Heart right ventricle (tissue), 16 donors: ENCODE measurements at places on chromosomes 7 and 10. TPM values are rescaled to one million over a fixed set of nuclear protein-coding genes. Genes with fewer than 3 reads are reported as not detected.
A peak's percentile ranks its signal among the peaks of the same experiment; 100 is the strongest.

DNA sequence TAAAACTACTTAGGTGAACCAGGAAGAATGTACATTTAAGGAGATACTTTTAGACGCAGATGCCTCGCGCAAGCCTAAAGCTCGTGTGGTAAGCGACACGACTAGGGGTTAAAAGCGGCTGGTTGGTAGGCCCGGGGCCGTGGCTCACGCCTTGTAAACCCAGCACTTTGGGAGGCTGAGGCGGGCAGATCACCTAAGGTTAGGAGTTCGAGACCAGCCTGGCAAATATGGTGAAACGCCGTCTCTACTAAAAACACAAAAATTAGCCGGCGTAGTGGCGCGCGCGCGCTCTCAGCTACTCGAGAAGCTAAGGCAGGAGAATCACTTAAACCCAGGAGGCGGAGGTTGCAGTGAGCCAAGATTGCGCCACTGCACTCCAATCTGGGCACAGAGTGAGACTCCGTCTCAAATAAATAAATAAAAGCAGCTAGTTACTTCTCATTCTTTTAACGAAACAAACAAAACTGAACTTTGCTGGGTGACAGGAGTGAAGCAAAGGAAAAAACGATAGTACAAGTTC is 879 bp downstream of the NUDT5 start:
- H3K36me3 ChIP-seq: no peaks in the 10 kb centered on the region
- peak overlapping the region; percentile 84 for H3K4me3 ChIP-seq
- H3K4me1 ChIP-seq: peaks cover 36% of the 10 kb centered on the region

DNA sequence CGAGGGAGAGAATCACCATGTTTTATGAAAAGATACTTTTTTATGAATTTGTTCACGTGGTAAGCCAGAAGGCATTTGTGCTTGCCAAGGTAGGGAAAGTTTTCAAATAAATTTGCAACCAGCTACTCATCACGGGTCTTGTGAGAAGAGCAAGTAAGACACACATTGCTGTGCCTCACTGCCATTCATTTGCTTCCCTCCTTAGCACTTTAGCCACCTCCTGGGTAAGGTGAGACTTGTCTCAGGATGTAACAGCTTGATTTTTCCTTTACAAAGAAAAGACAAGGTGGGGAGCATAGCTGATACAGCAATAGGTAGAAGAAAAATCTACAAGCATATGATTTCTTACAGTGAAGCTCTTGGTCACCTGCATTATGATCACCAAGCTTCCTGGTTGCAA is 342.4 kb upstream of the GRM3 start:
- no peaks in the 10 kb centered on the region for H3K4me1 ChIP-seq
- H3K36me3 ChIP-seq: no peaks in the 10 kb centered on the region
- no peak overlapping the region for H3K27ac ChIP-seq
- H3K4me3 ChIP-seq: no peak overlapping the region

DNA sequence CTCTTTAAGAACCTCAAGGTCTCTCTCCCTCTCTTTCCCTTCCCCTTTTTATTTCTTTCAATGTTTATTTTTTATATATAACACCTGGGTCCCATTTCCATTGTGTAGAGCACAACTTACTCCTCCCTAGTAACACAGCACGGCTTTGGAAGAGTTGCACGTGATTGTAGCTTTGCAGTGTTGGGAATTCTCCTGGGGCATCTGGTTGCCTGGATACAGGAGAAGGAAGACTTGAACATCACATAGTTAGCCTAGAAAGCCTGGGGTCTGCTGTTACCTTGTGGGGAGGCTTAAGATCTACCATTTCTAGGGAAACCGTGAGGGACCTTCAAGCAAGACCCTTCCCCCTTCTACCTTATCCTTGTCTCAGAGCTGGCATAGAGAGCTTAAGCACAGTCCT is 41.1 kb upstream of the NFKB2 start:
- H3K27me3 ChIP-seq: no peaks in the 10 kb centered on the region
- H3K4me3 ChIP-seq: no peak overlapping the region
- H3K36me3 ChIP-seq: peaks cover 52% of the 10 kb centered on the region
- no peaks in the 10 kb centered on the region for H3K4me1 ChIP-seq
- no peak overlapping the region for H3K27ac ChIP-seq

DNA sequence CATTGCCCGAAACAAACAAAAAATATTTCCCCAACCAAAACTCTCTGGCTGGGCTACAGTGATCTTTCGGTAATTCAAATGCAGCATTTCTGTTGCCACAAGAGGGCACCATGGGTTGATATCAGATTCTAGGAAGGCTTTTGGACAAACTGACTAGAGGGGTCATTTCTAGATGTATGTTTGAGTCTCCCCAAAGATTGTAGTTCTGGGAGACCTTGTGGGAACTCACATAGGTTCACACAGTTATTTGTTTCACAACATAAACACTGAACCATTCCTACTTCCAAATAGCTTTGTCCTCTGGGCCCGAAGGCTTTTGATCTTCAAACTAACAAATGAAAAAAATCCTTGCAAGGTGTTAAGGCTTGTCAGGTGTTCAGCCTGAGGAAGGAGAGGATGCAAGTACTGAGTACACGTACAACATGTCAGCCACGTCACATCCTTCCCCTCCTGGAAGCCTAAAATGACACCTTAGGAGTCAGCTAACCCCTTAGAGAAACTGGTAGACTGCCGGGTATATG is 37.0 kb upstream of the IL15RA start:
- no peak overlapping the region for H3K4me3 ChIP-seq
- H3K4me1 ChIP-seq: peaks cover 14% of the 10 kb centered on the region
- DNase-seq: no peak
- H3K27ac ChIP-seq: peak overlapping the region; percentile 48

GRCh38 chr10:11236234-11236633 is 218.6 kb downstream of the CELF2 start:
- H3K4me3 ChIP-seq: no peak overlapping the region
- no peak overlapping the region for H3K27ac ChIP-seq
- no peaks in the 10 kb centered on the region for H3K36me3 ChIP-seq
- DNase-seq: no peak

- H3K36me3 ChIP-seq: no peaks in the 10 kb centered on the region
- no peak overlapping the region for H3K27ac ChIP-seq
- H3K4me3 ChIP-seq: no peak overlapping the region
- DNase-seq: no peak
Measured at GRCh38 chr10:12668634-12669033, 319.3 kb downstream of the CAMK1D start.

- peaks cover 5% of the 10 kb centered on the region for H3K4me1 ChIP-seq
- H3K27ac ChIP-seq: peak overlapping the region; percentile 74
- no peaks in the 10 kb centered on the region for H3K27me3 ChIP-seq
- no peak for DNase-seq
- H3K36me3 ChIP-seq: no peaks in the 10 kb centered on the region
- H3K4me3 ChIP-seq: no peak overlapping the region
Measured at GRCh38 chr7:159032753-159033472, 111.8 kb downstream of the VIPR2 start.

DNA sequence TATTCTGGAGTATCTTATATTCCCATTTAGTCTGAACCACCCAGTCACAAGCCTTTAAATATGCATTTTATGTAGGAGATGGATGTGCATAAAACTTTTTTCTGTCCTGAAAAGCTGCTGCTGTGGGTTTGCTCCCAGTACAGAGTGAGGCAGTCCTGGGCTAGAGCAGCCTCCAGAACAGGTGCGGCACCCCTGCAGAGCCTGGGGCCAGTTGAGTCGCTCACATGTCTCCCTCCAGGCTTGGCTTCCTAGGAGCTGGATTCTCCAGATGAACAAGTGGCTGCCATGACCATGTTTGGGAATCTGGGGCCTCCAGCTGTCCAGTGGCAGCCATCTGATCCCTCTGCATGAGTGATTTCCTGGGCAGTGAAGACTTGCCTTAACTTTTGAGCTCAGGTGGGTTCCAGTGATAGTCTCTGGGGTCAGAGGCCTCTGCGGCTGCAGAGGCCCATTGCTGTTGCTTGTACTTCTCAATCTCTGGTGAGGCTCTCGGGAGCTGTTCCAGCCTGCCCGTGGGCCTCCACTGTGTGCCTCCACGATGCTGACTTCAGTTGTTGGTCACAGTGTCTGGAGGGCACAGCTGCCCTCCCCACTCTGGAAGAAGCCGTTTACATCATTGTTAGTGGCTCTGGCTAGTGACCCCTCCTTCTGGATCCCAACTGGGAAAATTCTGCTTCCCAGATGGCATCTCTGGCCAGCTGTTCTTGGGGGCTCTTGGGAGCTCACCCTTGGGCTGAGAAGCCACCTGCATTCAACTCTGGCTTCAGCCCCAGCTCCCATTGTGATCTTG is 120.4 kb downstream of the EMX2 start:
- no peak overlapping the region for H3K4me3 ChIP-seq
- no peak for DNase-seq
- peaks cover 8% of the 10 kb centered on the region for H3K27me3 ChIP-seq

DNA sequence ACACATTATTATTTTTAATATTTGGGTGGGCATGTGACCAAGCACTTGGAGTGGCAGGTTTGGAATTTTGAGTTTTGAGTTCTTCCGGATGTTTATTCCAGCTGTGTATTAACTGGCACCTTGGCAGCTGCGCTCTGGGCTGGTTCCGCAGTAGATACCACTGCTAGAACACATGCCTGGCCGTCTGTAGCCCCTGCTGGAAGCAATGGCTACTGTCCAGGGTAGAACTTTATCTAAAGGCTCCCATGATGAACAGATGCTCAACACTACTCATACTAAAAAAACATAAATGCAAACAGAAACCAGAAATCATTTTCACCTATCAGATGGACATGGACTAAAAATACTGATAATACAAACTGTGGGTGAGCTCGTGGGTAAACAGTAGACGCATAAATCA is 19.4 kb upstream of the SH3PXD2A start:
- H3K36me3 ChIP-seq: no peaks in the 10 kb centered on the region
- H3K27ac ChIP-seq: no peak overlapping the region

GRCh38 chr10:116278846-116279245 is 5.8 kb upstream of the GFRA1 start:
- H3K4me3 ChIP-seq: no peak overlapping the region
- H3K4me1 ChIP-seq: no peaks in the 10 kb centered on the region
- peaks cover 24% of the 10 kb centered on the region for H3K27me3 ChIP-seq
- no peak for DNase-seq
- no peak overlapping the region for H3K27ac ChIP-seq

DNA sequence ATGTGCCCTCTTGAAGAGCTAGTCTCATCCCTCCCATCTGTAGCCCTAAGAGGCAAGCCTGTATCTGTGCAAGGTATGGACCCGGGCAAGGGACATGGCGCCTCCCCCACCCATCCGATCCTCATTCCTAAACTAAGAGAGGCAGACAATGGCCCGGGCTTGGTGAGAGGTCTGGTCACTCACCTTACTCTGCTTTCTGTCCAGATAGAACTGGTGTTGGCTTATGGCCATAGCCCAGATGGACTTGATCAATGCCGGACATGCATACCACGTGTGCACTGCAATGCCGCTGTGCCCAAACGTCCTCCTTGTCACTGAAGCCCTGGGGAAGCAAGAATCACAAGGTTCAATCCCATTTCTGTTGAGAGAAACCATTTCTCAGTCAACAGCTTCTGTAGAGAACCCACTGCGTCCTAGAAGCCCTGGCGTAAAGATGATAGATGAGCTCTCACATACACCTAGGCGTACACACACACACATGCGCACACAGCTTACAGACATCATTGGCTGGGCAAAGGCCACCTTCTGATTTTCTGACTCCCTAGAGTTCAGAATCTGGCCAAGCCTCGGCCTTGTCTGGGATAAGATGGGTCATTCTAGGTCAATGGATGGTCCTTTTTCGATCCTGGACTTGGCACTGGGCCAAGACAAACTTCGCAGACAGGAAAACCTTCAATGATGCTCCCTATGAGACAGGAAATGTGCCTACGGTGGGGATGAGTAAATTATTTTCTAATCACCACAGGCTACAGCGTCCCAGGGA is 114.6 kb downstream of the PRPF18 start:
- no peaks in the 10 kb centered on the region for H3K27me3 ChIP-seq
- H3K4me3 ChIP-seq: no peak overlapping the region
- H3K27ac ChIP-seq: no peak overlapping the region
- no peaks in the 10 kb centered on the region for H3K36me3 ChIP-seq
- DNase-seq: no peak

- H3K27ac ChIP-seq: no peak overlapping the region
- H3K27me3 ChIP-seq: no peaks in the 10 kb centered on the region
- no peak overlapping the region for H3K4me3 ChIP-seq
- H3K4me1 ChIP-seq: peaks cover 7% of the 10 kb centered on the region
Measured at GRCh38 chr10:94172332-94172731, 178.6 kb downstream of the PLCE1 start.

Gene SPAG6
- total RNA-seq: not detected

Gene VPS26A
- 30.0 TPM for total RNA-seq

Gene LBX1
- not detected for total RNA-seq

Gene GNGT1
- not detected for total RNA-seq

Gene PDK4
- total RNA-seq: 1,108 TPM
